Stimulated activated memory B cell treated with anti-CD40 and anti-IgM and Interleukin-4, amounts not matched to agents 10 μg/mL and 1 μg/mL and 100 μg/mL, for 72 hours (primary cell): ENCODE measurements at places on chromosomes 7 and 10.

DNA sequence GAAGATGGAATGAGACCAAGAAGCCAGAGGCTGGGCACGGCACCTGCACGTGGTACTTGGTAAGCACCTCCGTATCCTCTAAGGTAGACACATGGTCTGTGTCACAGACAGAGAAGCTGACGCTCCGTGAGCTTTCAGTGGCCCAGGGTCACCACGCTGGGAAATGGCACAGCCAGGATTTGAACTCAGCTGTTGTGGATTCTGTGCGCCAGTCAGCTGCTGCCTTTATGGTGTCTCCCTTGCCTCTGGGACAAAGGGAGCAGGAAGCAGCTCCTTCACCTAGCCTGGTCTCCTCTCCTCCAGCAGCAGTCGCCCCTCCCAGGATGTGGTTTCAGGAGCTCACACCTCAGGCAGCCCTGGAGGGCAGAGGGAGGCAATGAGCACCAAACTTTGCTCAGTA, 110.8 kb downstream of the ARHGAP22 start:
- no peak for ATAC-seq

DNA sequence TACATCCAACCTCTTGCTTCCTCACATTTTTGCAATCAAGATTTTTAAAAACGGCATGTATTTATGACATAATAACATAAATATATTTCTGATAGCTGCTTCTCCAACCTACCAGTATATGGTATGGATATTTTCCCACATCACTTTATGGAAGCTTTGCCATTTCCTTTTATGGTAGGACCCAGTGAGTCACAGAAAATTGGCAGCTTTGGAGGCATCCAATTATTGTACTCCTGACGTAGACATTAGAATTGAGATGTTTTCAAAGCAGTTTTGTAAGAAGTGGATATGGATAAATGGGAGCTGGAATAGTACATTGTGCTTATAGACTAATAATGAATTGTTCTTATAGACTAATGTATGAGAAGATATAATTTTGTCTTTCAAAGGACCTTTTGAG, 23.8 kb upstream of the BICC1 start:
- ATAC-seq = no peak

DNA sequence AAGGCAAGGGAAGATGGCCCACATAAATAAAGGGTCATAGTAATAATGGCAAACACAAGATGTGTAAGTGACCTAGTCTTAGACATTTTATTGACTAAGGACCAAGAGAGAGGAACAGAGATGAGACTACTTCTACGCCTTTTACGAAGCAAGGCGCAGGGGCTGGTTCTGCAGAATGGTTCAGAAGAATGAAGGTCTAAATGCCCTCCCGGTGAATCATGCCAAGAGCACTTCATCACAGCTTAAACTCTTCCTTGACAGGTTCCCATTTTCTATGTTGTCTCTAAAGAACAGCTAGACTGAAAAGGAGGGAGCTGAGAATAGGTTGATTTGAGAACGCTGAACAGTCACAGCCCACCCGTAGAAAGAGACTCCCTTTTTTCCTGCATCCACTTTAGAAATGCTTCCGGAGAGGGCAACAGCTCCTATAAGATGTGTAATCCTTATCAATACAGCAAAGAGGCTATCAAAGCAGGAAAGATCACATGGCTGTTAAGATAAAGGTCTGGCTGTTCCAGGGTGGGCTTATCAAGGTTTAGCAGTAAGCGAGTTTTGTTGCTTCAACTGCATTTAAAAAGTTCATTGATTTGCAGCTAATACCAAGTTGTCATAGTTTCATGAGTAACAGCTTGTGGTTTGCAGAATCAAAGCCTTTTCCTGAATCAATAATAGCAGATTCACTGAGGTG, 93.4 kb upstream of the AUTS2 start:
- ATAC-seq = no peak

- ATAC-seq = no peak
Measured at GRCh38 chr10:21234761-21235160, 290.7 kb downstream of the SKIDA1 start.

GRCh38 chr10:123262456-123262855, 108.3 kb downstream of the BUB3 start:
- no peak for ATAC-seq

DNA sequence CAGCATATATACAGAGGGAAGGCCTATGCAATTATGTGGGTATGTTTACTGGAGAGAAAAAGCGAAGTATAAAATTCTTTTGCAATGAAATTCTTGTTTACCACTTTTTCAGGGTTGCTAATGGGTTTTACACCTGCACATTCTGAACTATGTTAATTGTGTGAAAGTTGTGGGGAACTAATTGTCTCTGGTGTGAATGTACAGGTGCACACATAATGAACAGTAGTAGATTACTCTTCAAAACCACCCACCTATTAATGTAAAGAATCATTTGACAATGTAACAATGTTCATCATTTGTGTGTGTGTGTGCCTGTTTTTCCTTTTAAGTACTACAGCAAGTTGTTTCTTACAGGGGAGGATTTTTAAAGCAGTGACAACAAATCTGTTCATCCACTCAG, 80.0 kb upstream of the FEZF1 start:
- ATAC-seq = no peak

DNA sequence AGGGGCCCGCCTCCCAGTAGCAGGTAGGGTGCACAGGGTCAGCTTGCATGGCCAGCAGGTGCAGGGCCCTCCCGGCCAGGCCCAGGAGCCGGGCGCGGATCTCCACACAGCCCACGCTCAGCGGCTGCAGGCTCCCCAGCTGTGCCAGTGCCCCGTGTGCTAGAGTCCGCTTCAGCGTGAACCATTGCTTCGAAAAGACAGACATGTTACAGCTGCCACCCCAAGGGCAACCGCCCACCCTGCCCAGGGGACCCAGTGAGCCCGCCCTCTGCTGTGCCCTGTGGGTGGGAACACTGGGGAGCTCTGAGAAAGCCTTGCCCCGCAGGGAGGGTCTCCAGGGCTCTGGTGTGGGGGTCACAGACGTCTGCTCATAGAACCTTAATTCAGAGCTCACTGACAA, 64.3 kb upstream of the NKX6-2 start:
- ATAC-seq = no peak

GRCh38 chr7:1463676-1464223, 4.5 kb upstream of the MICALL2 start:
- ATAC-seq = no peak

DNA sequence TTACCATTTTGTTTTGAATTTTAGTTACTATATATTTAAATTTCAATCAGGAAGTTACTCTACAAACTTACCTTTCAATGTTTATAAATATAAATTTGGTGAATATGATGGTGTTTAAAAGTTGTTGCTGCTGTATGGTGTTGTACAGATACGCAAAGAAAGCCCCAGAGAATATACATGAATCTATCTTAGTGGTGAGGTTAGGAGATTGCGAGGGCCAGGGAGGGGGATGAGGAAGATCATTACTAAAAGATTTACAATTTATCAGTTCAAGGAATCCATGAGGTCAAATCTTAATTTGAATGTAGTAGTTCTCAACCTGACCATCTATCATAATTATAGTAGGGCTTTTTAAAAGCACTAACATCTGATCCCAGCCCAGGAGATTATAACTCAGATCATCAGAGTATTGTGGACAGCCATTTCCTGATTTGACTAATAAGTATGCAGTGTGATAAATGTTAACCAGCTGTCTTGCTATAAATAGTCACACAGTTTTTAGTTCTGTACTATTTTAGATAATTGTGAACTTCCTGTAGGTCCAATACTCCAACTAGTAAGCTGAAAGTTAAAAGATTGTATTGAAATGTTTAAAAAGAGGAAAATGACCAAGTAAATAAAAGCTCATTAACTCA, 23.6 kb downstream of the FAM3C start:
- ATAC-seq = peak; percentile 92

GRCh38 chr7:37508118-37508517, 59.5 kb upstream of the ELMO1 start:
- ATAC-seq = no peak

GRCh38 chr7:105880571-105881330, 4.4 kb upstream of the ATXN7L1 start:
- ATAC-seq = no peak

DNA sequence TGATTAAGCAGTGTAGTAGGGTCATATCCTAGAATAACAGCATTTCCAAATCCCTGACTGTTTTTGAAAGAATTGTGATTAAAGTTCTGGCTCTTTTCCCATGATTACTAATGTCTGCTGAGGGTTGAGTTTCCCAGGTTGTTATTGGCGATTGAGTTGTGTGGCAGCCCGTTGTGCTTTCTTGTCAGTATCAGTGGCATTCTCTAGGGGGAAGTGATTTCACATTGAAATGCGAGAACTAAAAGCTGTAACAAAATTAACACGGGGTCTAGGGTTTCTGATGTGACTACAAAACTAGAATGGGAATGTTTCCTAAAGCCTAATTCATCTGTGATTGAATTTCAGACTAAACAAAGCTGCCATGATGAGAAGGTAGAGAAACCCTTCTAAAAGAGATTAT, 349.4 kb downstream of the EXOC4 start:
- ATAC-seq = no peak

DNA sequence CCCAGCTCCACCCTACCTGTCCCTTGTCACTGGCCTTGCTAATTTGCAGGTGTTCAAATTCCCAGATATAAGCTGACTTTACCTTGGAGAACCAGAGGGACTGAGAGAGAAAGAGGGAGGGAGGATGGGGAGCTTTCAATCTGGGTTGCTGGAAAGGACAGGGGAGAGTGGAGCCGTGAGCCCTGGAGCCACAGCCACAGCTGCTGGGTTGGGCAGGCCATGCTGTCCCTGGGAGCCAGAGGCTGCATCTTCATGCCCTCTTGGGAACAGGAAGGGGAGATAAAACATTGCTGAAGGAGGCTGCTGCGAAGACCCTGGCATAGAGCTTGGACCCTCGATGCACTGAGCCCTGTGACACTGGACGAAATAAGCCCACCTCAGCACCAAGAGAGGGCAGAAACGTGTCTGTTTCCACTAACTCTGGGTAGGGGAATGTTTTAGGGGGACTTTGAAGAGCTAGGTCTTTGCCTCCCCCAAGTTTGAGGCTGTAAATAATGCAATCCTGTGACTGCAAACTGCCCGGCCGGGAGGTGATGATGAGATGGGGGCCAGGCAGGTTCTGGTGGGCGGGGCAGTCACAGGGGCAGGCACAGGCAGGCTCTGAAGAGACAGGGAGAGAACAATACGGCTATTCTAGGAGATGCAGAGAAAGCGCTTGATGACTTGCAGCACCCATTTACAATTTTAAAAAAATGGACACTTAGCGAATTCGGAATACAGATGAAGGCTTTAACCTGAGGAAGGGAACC, 5.8 kb upstream of the JAKMIP3 start:
- ATAC-seq = no peak

- ATAC-seq = no peak
Measured at GRCh38 chr10:103188853-103189252, 4.2 kb downstream of the NT5C2 start.

DNA sequence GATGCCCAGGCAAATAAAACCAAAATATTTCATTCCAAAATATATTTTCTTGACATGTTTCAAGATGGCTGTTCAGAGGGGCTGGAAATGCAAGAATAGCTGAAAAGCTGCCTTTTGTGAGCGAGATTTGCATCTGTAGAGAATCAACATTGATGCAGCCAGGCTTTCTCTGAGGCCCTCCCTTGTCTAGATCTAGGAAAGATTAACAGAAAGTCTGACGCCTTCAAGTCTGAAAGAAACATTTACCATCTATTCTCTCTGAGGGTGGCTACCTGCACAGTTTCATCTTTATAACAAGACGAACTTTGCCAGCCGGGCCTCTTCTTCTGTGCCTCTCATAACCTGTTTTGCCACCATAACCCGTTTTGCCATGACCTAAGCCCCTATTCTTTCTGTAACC, 170.2 kb downstream of the AKR1D1 start:
- ATAC-seq = no peak

DNA sequence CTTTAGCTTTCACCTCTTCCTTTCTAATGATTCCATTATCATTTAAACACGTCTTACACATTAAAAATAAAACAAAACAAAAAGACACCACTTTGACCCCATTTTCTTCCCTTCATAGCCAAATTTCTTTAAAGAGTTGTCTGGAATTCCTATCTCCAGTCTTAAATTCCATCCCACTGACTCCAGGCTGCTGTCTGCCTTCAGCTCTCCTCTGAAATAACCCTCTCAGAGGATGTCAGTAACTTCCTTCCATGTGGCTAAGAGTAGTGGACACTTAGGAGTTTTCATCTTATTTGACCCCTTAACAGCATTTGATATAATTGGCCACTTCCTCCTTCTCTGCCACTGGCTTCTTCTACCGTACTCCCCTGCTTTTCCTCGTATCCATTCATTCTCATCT, 69.6 kb upstream of the MKX start:
- ATAC-seq = no peak

GRCh38 chr7:109950256-109950655, 1140.7 kb upstream of the LRRN3 start:
- ATAC-seq = no peak

DNA sequence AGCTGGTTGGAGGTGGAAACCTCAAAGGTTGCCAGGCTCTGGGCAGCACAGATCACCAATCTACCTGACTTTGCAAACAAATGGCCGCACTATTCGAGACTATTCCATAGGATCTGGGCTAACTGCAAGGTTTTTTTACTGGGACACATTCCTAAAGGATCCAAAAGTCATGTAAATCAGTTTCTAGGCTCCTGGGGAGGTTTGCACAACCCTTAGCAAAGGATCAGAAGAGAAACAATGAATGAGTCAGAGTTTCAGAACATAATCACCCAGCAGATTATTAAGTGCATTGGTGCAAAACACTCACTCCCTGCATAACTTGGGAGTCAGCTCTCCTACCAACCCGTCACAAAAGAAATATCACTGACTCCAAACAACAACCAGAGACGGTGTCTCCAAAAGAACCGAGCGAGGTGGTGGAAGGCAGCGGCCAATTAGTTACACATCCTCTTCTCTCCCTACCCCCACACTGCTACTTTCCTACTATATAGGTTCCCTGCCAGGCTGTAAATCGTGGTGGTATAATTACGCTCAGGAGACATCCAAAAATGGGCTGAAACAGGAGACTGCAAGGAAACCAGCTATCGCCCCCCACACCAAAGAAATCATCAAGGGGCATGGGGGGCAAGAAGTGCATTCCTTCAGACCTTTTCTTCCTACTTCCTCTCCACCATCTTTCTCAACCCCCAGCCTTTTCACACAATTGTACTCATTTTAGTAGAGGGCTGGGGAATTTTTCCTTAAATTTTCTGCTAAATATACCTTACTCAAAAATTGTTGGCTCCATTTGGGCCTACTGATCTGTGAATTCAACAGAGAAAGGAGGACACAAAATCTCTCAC, 3.2 kb downstream of the UBE2H start:
- peak; percentile 42 for ATAC-seq

DNA sequence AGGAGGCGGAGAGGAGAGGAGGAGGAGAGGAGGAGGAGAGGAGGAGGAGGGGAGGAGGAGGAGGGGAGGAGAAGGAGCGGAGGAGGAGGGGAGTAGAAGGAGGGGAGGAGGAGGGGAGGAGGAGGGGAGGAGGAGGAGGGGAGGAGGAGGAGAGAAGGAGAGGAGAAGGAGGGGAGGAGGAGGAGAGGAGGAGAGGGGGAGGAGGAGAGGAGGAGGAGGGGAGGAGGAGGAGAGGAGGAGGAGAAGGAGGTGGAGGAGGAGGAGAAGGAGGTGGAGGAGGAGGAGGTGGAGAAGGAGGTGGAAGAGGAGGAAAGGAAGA, 15.5 kb upstream of the CRCP start:
- ATAC-seq = no peak
